ENCODE measurements at places on chromosomes 13 and 19.
A peak's percentile ranks its signal among the peaks of the same experiment; 100 is the strongest.

DNA sequence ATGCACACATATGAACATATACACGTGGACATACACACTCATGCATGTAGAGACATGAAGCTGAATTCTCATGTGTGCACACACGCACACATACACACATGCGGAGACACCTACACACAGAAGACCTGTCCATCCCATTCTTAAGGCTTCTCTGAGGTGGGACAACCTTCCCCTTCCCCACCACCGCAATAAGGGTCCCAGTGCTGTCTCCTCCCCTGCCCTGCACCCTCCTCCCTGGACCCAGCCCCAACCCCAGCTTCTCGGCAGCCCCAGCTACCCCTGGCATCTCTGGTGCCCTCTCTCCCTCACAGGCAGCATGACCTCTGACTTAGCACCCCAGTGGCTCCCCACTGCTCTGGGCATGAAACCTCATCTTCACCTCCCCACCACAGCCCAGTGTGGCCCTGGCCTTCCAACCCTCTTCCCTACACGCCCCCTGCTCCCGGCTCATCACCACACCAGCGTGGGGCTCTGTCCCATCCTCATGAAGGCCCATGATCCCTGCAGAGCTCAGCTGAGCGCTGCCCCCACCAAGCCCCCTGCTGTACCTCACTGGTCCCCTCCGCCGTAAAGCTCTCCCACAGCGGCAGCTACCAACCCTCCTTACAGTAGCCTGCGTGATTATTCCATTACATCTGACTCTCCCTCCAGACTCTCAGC lies 204.1 kb upstream of the ZNF536 start:
- H3K36me3 ChIP-seq, result no peaks in the 10 kb centered on the region
- H3K27ac ChIP-seq, result no peak overlapping the region
- DNase-seq, result no peak
- H3K4me3 ChIP-seq, result no peak overlapping the region
- no peaks in the 10 kb centered on the region for H3K27me3 ChIP-seq

DNA sequence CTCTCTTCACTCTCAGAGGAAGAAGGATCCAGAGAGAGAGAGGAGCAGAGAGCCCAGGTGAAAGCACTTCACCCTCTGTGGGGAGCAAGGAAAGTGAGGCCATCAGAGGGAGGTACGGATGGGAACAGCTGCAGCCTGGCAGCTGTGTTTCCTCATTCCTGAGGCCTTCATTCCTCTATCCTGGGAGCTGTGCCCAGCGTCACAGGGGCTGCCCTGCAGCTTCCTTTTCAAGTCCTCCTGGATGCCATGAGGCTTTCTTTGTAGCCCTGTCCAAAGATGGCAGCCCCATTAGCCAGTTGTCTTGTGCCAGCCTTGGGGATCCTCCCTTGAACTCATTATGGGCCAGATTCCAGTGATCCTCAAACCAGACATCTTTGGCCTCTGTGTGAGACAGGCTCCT lies 76.8 kb upstream of the PCDH8 start:
- no peaks in the 10 kb centered on the region for H3K36me3 ChIP-seq
- no peak overlapping the region for H3K4me3 ChIP-seq
- H3K27ac ChIP-seq, result no peak overlapping the region
- no peak for DNase-seq
- no peaks in the 10 kb centered on the region for H3K27me3 ChIP-seq

GRCh38 chr19:2446381-2446780 lies 10.4 kb downstream of the LMNB2 start:
- no peak overlapping the region for H3K27ac ChIP-seq
- DNase-seq, result no peak
- H3K4me1 ChIP-seq, result no peaks in the 10 kb centered on the region
- no peaks in the 10 kb centered on the region for H3K27me3 ChIP-seq
- H3K4me3 ChIP-seq, result no peak overlapping the region

- H3K27ac ChIP-seq, result no peak overlapping the region
- no peaks in the 10 kb centered on the region for H3K27me3 ChIP-seq
- DNase-seq, result no peak
- H3K36me3 ChIP-seq, result no peaks in the 10 kb centered on the region
- no peak overlapping the region for H3K4me3 ChIP-seq
- H3K4me1 ChIP-seq, result no peaks in the 10 kb centered on the region
These were observed 5.7 kb downstream of the PALM3 start for GRCh38 chr19:14056069-14056666.

DNA sequence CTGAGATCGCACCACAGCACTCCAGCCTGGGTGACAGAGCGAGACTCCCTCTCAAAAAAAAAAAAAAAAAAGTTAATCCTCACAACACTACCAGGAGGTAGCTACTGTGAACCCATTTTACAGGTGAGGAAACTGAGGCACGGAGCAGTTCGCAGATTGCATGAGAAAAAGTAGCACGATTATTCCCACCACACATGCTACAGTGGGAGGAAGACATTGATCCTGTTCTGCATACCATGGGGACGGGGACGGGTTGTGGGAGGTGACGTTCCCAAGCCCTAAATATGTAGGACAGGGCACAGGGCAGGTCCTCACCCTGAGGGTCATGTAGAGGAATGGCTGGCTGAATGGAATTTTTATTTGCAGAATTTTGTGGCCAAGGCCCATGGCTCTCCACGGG lies 23.7 kb downstream of the CLEC17A start:
- no peaks in the 10 kb centered on the region for H3K4me1 ChIP-seq
- no peak overlapping the region for H3K4me3 ChIP-seq
- H3K36me3 ChIP-seq, result no peaks in the 10 kb centered on the region
- H3K27ac ChIP-seq, result no peak overlapping the region

- H3K4me1 ChIP-seq, result peaks cover 2% of the 10 kb centered on the region
- H3K27me3 ChIP-seq, result no peaks in the 10 kb centered on the region
- no peak overlapping the region for H3K27ac ChIP-seq
- H3K4me3 ChIP-seq, result no peak overlapping the region
These were observed 10.3 kb downstream of the SCEL start for GRCh38 chr13:77545626-77546412.

DNA sequence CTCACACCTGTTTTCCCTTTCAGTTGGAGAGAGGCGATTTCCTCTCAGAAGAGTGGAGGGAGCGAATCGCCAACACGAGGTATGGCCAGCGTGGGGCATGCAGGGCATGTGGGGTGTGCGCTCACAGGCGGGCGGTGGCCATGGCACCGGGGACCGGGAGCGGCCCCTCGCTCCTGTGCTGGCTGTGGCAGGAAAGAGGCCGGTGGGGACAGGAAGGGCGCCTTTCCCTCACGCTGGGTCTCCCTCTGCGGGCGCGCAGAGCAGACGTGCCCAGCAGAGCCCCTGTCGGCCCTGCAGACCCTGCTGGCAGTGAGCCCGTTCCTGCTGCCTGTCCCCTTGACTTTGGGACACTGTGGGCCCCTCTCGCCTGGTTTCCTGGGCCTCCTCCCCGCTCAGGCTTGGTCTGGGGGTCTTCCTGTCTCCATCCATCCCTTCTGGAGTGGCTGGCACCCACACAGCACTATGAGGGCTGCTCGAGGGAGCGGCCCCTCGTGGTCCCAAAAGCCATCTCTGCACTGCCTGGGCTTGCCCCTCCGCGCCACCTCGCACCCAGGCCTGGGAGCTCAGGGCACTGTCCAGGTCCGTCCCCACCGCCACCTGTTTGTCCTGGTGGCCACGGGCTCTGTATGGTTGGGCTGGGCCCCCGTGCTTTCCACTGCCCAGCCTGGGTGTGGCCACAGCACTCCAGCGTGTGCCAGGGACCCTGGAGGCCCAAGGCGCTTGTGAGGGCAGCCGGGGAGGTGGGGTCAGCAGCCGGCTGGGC lies 36.1 kb downstream of the PLEKHJ1 start:
- H3K4me3 ChIP-seq, result no peak overlapping the region
- H3K27me3 ChIP-seq, result no peaks in the 10 kb centered on the region
- peaks cover 28% of the 10 kb centered on the region for H3K36me3 ChIP-seq
- H3K4me1 ChIP-seq, result no peaks in the 10 kb centered on the region
- no peak overlapping the region for H3K27ac ChIP-seq

GRCh38 chr13:113166681-113167080 lies 8.2 kb downstream of the PROZ start:
- H3K27me3 ChIP-seq, result no peaks in the 10 kb centered on the region
- H3K4me3 ChIP-seq, result no peak overlapping the region
- H3K27ac ChIP-seq, result no peak overlapping the region
- H3K4me1 ChIP-seq, result no peaks in the 10 kb centered on the region
- DNase-seq, result peak; percentile 9

- H3K36me3 ChIP-seq, result peaks cover 3% of the 10 kb centered on the region
- no peak for DNase-seq
- peak overlapping the region; percentile 83 for H3K27ac ChIP-seq
- H3K4me3 ChIP-seq, result peak overlapping the region; percentile 80
- H3K4me1 ChIP-seq, result peaks cover 37% of the 10 kb centered on the region
These were observed 9.6 kb upstream of the TPM4 start for GRCh38 chr19:16066611-16067104.

- H3K27ac ChIP-seq, result peak within 1 kb of the TSS; percentile 82
- peaks cover 2% of the 10 kb centered on the region for H3K4me1 ChIP-seq
- peak within 1 kb of the TSS; percentile 91 for H3K4me3 ChIP-seq
- H3K27me3 ChIP-seq, result no peaks in the 10 kb centered on the region
These were observed at the start of gene ZNF737 for GRCh38 chr19:20565321-20566018. ZNF737 (minus strand) TSS chr19:20565781; CDS start chr19:20565640, 141 bp downstream.

GRCh38 chr13:101309014-101309619 lies 107.2 kb downstream of the NALCN start:
- no peaks in the 10 kb centered on the region for H3K27me3 ChIP-seq
- no peak overlapping the region for H3K4me3 ChIP-seq
- H3K36me3 ChIP-seq, result no peaks in the 10 kb centered on the region
- DNase-seq, result no peak

GRCh38 chr19:56874530-56874929 lies 34.0 kb upstream of the PEG3 start:
- H3K36me3 ChIP-seq, result no peaks in the 10 kb centered on the region
- no peak overlapping the region for H3K4me3 ChIP-seq
- H3K4me1 ChIP-seq, result no peaks in the 10 kb centered on the region

DNA sequence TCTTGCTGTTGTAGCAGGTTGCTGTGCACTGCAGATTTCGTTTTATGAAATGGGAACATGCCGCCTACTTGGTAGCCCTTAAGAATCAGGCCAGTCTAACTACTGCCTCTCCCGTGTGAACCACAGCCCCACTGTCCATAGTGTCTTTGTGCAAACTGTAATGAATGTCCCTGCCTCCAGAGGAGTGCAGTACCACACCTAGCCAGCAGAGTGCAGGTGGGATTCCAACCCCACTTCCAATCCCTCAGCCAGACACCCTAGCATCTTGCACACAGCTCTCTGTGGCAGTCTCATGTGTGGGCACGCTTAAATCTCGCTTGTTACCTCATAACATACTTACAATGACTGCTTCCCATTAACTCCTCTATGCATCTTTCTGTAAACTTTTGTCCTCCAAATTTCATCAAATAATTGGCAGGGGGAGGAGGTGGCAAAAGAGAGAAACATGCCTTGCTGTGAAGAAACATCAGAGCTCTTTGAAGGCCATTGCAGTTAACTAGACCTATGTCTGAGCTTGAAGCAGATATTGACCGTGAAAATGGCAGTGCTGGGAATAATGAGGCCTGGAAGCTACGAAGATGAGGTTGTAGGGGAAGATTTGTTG lies 47.2 kb downstream of the ZAR1L start:
- no peak overlapping the region for H3K27ac ChIP-seq
- H3K36me3 ChIP-seq, result peaks cover 80% of the 10 kb centered on the region
- H3K27me3 ChIP-seq, result no peaks in the 10 kb centered on the region
- H3K4me1 ChIP-seq, result peaks cover 4% of the 10 kb centered on the region
- DNase-seq, result no peak

- no peaks in the 10 kb centered on the region for H3K36me3 ChIP-seq
- H3K27me3 ChIP-seq, result no peaks in the 10 kb centered on the region
- no peak for DNase-seq
- peak overlapping the region; percentile 72 for H3K4me3 ChIP-seq
- peaks cover 34% of the 10 kb centered on the region for H3K4me1 ChIP-seq
These were observed 1.3 kb upstream of the BSG start for GRCh38 chr19:570937-571565.

DNA sequence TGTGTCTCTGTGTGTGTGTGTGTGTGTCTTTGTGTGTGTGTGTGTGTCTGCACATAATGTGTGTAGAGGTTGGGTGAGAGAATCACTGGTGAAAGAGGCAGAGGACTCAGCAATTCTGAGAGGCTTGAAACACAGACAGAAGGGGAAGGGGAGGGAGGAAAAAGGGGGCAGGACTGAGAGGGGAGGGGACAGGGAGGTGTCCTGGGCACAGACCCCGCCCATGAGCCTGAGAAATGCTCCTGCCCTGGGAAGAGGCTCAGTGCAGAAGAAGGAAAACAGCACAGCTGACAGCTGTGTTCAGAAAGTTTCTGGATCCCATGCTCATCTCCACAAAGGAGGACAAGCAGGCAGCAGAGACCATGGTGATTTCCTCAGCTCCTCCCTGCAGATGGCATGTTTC lies 59.1 kb upstream of the CEACAM8 start:
- H3K4me1 ChIP-seq, result no peaks in the 10 kb centered on the region
- DNase-seq, result no peak
- no peaks in the 10 kb centered on the region for H3K27me3 ChIP-seq
- no peak overlapping the region for H3K4me3 ChIP-seq
- no peaks in the 10 kb centered on the region for H3K36me3 ChIP-seq

- H3K27me3 ChIP-seq, result no peaks in the 10 kb centered on the region
- DNase-seq, result no peak
- peak overlapping the region; percentile 68 for H3K27ac ChIP-seq
- no peaks in the 10 kb centered on the region for H3K36me3 ChIP-seq
- H3K4me1 ChIP-seq, result peaks cover 96% of the 10 kb centered on the region
These were observed 16.8 kb downstream of the ELL start for GRCh38 chr19:18504886-18505610.
